Activated naive CD8-positive, alpha-beta T cell treated with anti-CD3 and anti-CD28 coated beads, Interleukin-2, amount 10 ng/mL, durations not matched to agents 7 days and 5 days (primary cell): ENCODE measurements at places on chromosomes 2 and 18.

- no peaks in the 10 kb centered on the region for H3K4me1 ChIP-seq
- no peak overlapping the region for H3K4me3 ChIP-seq
- DNase-seq, result no peak
Measured at GRCh38 chr18:55510809-55511208, 77.2 kb downstream of the TCF4 start.

- no peaks in the 10 kb centered on the region for H3K36me3 ChIP-seq
- H3K4me1 ChIP-seq, result no peaks in the 10 kb centered on the region
- H3K27ac ChIP-seq, result no peak overlapping the region
- H3K4me3 ChIP-seq, result no peak overlapping the region
Measured at GRCh38 chr2:223306371-223306770, 254.4 kb downstream of the KCNE4 start.

DNA sequence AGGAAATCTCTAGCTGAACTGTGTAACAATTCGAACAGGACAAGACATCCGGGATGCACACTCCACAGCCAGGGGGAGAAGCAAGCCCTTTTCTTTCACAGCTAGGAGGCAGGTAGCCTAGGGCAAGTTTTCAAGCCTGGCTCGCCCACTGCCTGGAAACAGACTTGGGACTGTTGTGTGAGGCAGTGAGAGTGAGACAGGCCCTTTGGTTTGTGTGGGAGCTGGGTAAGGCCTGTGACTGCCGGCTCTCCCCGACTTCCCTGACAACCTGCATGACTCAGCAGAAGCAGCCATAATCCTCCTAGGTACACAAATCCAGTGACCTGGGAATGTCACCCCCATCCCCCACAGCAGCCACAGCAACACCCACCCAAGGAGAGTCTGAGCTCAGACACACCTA, 179.7 kb downstream of the WDPCP start:
- DNase-seq, result no peak
- H3K4me3 ChIP-seq, result no peak overlapping the region
- no peak overlapping the region for H3K27ac ChIP-seq
- H3K27me3 ChIP-seq, result no peaks in the 10 kb centered on the region
- no peaks in the 10 kb centered on the region for H3K4me1 ChIP-seq
- peaks cover 3% of the 10 kb centered on the region for H3K36me3 ChIP-seq

DNA sequence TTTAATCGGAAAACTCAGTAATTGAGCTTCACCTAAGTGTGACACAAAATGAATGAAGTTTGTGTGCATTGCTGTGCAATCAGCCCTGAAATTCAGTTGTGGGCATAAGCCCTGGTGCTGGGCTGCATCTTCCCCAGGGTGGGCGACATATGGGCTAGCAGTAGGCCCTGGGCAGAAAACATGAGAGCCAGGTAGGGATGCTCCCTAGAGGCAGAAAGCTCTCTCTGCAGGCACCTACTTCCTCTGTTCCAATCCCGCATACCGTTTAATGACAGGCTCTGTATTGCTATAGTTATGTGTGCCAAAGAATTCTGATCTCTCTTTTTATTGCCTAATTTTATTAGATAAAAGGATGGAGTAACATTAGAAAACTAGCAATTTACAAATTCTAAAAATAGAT, 456.7 kb downstream of the NRXN1 start:
- H3K27ac ChIP-seq, result no peak overlapping the region
- H3K27me3 ChIP-seq, result no peaks in the 10 kb centered on the region
- H3K4me1 ChIP-seq, result no peaks in the 10 kb centered on the region
- H3K36me3 ChIP-seq, result no peaks in the 10 kb centered on the region
